A172 (cell line): ENCODE measurements at places on chromosomes 12 and 14. TPM values are rescaled to one million over a fixed set of nuclear protein-coding genes. Genes with fewer than 3 reads are reported as not detected.

GRCh38 chr12:131137836-131138637, 184.3 kb downstream of the ADGRD1 start:
- no peak for DNase-seq

- DNase-seq = no peak
Measured at GRCh38 chr14:91867316-91867988, at the start of gene TC2N. Gene TC2N (minus strand): TSS chr14:91867536. CDS start chr14:91813769, 53,767 bp downstream.

DNA sequence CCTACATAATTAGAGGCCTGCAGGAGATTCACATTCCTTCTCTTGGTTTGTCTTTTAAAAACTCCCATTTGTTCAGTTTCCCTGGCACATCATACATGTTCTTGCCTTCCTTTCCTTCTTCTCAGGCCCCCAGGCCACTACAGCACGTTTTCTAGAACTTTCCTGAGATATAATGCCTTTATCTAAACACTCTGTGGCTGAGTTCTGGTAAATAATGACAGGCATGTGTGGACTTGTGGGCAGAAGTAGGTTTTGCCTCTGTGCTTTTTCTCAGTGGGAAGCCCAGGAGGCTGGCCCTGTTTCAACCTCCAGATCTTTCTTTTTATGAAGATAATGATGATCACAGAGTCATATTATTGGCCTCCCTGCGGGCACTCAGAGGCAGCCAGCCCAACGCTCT, 117.2 kb downstream of the TMX1 start:
- no peak for DNase-seq

GRCh38 chr14:23437133-23438100, 2.0 kb upstream of the MYH7 start:
- no peak for DNase-seq

GRCh38 chr12:31964280-31964679, 5.1 kb downstream of the RESF1 start:
- no peak for DNase-seq

- DNase-seq = peak; percentile 28
Measured at GRCh38 chr12:109027767-109028166, 6.9 kb upstream of the SVOP start.

DNA sequence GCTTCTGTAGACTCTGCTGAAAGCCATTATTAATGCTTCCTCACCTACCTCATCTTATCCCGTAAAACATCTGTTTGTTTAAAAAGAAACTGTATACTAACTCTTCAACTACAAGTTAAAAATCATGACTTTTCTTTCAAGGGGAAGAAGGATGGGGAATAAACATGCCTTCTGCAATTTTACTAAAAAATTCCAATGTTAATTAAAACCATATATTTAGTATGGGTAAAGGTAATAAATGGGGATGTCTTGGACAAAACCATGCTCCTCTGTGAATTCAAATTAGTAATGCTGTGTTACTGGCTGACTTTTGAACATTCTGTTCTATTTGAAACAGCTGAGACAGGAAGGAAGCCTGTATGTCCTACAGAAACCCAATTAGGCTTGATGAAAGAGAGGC, 311.1 kb upstream of the DIO2 start:
- no peak for DNase-seq

DNA sequence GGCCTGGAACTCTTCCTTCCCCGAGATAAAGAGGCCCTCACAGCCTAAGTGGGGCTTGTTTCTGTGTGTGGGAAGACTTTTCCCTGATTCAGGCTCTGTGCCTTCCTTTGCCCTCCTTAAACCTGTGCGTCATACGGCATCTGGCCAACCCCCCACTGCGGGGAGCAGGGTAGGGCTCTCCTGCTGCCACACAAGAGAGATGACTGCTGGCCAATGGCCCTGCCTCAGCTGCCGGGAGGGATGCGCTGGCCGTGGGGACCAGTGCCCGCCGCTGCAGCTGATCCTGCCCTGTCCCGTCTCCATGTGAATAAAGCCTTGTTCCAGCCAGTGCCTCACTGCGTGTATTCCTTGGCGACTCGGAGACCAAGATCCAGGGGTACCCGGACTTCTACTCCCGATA, 42.5 kb upstream of the BEGAIN start:
- peak; percentile 55 for DNase-seq

- no peak for DNase-seq
Measured at GRCh38 chr14:80933282-80933681, 8.3 kb downstream of the CEP128 start.

DNA sequence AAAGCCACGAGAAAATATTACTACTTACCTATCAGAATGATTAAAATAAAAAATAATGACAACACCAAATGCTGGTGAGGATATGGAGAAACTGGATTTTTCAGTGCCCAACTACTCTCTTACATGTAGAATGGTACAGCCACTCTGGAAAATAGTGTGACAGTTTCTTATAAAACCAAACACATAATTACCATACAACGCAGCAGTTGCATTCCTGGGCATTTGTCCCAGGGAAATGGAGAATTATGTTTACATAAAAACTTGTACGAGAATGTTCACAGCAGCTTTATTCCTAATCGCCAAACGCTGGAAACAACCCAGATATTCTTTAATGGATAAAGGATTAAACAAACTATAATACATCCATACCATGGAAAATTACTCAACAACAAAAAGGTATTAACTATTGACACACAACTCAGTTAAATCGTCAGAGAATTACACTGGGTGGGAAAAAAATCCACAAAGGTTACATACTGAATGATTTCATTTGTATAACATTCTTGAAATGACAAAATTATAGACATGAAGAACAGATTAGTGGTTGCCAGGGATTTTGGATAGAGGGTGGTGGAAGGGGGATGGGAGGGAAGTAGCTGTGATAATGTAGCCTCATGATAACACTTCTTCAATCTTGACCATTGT, 35.4 kb downstream of the TAOK3 start:
- DNase-seq = no peak

GRCh38 chr12:61385771-61386170, 874.4 kb upstream of the USP15 start:
- no peak for DNase-seq

- peak; percentile 54 for DNase-seq
Measured at GRCh38 chr12:107929436-107929835, 154.9 kb downstream of the ASCL4 start.

GRCh38 chr14:36767603-36768281, 106.1 kb downstream of the PAX9 start:
- DNase-seq = peak; percentile 6

DNA sequence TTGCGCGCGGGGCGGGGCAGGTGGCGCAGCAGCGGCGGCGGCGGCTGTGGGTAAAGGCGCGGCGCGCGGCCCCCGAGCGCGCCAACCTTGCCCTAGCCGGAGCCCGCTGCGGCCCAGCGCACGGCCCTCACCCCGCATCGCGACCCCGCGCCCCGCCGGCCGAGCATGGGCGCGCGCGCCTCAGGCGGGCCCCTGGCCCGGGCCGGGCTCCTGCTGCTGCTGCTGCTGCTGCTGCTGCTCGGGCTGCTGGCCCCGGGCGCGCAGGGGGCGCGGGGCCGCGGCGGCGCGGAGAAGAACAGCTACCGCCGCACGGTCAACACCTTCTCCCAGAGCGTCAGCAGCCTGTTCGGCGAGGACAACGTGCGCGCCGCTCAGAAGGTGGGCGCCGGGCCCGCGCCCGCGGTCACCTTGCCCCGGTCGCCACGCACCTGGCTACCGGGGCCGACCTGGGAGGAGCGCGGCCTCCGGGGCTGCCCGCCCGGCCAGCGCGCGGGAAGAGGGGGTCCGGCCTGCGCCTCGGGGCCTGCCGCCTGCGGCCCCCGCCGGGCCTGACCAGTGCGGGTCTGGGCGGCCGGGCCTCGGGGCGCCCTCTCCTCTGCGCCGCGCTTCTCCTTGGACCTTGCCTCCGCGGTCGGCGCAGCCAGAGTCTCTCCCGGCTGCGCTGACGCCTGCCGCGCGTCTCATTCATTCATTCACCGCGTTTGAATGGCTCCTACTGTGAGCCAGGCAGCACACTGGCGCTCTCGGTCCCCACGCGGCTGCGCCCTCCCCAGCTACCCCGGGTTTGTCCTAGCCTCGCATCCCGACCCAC, at the start of gene BRI3BP:
BRI3BP (plus strand) TSS at position 20 of the 811 bp plus-strand sequence; CDS start at position 166, 146 bp downstream.
- no peak for DNase-seq

GRCh38 chr12:12436831-12437345, 80.0 kb downstream of the BORCS5 start:
- DNase-seq = no peak

DNA sequence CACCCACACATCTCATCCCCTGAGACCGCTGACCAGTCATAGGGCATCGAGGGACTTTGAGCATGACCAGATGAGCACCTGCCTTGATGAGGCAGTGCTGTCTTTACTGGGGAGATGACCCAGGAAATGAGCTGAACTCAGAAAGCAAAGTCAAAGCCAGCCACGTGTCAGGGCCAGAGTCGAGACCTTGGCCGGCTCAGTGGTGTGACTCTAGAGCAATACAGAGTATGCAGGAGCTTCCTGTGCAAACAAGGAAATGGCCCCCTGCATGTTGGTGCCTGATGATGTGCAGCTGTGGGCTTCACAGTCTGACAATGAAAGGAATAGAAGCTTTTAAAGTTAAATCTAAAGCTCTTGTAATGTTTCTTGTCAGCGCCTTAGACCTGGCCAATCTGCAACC, 332.9 kb downstream of the PCNX1 start:
- no peak for DNase-seq

DNA sequence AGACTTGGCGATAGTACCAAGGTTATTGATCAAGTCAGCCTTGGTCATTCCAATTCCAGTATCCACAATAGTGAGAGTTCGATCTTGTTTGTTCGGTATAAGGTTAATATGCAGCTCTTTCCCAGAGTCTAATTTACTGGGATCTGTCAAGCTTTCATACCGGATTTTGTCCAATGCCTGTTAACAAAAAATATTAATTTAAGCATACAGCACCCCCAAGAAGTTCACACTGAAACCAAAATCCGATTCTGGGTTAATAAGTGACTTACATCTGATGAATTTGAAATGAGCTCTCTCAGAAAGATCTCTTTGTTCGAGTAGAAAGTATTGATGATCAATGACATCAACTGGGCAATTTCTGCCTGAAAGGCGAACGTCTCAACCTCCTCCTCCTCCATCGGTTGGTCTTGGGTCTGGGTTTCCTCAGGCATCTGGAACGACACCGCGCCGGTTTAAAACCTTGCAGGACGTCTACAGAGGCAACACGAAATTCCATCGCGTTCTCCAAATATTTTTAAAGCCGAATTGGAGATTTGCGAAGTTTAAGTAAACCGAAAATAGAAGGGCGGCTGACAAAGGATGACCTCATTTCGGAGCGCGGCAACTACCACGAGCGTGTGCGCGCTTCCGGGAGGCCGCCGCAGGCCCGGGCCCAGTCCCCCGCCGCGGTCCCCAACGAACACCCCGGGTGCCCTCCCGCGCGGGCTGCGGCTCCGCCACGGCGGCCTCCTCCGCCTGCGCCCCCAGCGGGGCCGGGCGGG, 716 bp downstream of the HSP90AA1 start:
- DNase-seq = no peak

DNA sequence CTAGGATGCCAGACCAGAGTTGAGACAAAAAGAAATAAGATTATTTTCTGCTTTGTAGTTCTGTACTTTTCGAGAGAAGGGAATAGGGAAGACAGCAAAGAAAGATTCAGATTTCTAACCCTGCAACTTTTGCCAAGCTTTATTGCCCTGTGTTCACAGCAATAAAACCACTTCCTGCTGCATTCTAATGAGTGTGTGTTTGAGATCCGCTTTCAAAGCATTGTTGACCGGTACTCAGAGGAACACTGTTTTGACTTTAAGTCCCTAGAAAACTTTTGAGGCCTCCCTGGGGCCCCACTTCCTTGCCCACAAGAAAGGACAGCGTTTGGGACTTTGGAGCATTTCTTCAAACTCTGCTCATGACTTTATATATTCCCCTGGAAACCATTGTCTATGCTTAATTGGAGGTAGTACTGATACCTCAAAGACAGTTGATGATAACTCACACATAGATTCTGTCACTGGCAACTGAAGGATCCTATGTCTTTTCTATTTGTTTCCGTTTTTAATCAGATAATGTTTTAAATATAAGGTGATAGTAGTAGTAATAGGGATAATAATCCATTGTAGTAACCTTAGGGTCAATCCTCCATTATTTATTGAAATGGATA, 1.3 kb downstream of the RNASE6 start:
- no peak for DNase-seq

GRCh38 chr14:57168138-57168679, 100.5 kb downstream of the EXOC5 start:
- DNase-seq = no peak

DNA sequence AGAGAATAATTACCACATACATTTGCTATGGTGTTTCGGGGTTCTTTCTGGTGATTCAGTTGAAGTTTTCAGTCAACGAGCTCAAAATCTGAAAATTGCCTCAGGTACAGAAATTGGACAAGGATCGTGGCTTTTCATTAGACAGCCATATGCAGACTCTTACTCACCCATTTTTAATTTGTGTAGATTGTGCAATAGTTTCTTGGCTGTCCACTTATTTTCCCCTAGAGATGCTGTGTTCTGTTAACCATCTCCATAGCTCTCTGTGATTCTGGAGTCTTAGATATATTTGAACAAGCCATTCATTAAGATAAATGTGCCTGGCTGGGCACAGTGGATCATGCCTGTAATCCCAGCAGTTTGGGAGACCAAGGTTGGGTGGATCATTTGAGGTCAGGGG, 497.1 kb upstream of the RPL10L start:
- DNase-seq = no peak

GRCh38 chr12:113203852-113204760, 17.2 kb upstream of the TPCN1 start:
- DNase-seq = no peak

- DNase-seq = peak; percentile 77
Measured at GRCh38 chr12:45615268-45615667, 114.2 kb upstream of the ARID2 start.

DNA sequence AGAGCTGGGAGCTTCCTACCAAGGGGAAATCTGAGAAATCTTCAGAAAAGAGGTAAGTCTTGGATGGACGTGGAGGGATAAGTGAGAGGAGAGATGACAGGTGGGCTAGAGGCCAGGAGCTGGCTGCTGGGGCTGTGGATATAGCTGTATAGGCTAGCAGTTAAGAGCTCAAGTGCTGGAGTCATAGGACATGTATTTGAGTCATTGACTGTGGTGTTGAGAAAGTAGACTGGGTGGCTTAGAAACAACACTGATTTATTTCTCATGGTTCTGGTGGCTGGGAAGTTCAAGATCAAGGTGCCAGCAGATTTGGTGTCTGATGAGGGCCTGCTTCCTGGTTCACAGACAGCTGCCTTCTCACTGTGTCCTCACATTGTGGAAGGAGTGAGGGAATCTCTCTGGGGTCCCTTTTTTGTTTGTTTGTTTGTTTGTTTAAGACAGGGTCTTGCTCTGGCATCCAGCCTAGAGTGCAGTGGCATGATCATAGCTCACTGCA, 151.1 kb upstream of the FUT8 start:
- DNase-seq = no peak

Gene ERP29
- total RNA-seq = 80.8 and 82.6 TPM in 2 replicates

Gene LRP1-AS
- total RNA-seq = not detected in 2 replicates

Gene RNASE3
- total RNA-seq = not detected in 2 replicates

Gene ADCY4
- 0.05 TPM in 1 of 2 replicates, not detected in the other for total RNA-seq

Gene TTC7B
- 40.2 and 49.0 TPM in 2 replicates for total RNA-seq

Gene CLEC4D
- not detected in 2 replicates for total RNA-seq

Gene CLEC6A
- not detected in 2 replicates for total RNA-seq

Gene POTEM
- not detected in 2 replicates for total RNA-seq

Gene LGR5
- 1.1 and 2.2 TPM in 2 replicates for total RNA-seq

Gene RASSF8
- total RNA-seq = 19.7 and 21.2 TPM in 2 replicates

Gene CMA1
- not detected in 2 replicates for total RNA-seq

Gene SLC7A8
- 1.5 and 2.5 TPM in 2 replicates for total RNA-seq

Gene MSRB3
- total RNA-seq = 5.1 and 6.3 TPM in 2 replicates

Gene LRFN5
- not detected in 2 replicates for total RNA-seq

Gene GPR68
- 0.48 and 0.98 TPM in 2 replicates for total RNA-seq

Gene MSI1
- 0.57 and 1.6 TPM in 2 replicates for total RNA-seq
